ENCODE measurements at places on chromosomes 7 and 10.

DNA sequence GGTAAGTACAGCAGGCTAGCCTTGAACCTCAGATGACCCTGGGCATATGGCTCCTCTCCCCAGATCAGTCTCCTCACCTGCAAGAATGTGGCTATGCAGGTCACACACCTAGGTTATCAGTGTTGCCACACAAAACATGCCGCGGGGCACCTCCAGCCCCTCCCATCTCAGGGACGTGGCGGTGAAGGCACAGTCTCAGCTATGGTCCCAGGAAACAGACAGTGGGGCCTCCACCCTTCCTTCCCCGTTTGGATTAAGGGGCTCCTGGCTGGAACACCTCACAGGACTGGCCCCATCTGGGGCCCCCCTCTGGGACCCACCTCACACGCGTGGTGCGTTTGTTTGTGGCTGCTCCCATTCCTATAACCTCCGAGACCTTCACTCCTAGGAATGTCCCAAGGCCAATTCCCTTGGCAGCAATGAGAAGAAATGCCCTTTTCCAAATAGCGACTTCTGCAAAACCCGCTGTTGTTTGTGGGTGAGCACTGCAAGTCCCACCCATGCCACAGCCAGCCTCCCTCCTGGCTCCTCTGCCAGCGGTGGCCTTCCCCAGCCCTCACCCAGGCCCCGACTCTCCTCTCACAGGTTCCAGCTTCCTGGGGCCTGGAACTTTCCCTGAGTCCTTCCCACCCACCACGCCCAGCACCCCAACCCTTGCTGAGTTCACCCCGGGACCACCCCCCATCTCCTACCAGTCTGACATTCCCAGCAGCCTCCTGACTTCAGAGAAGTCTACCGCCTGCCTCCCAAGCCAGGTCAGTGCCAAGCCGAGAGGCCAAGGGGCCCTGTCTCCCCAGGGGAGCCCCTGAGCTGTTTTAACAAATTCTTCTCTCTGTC is 17.1 kb downstream of the ZMIZ2 start:
- DNase-seq = no peak

DNA sequence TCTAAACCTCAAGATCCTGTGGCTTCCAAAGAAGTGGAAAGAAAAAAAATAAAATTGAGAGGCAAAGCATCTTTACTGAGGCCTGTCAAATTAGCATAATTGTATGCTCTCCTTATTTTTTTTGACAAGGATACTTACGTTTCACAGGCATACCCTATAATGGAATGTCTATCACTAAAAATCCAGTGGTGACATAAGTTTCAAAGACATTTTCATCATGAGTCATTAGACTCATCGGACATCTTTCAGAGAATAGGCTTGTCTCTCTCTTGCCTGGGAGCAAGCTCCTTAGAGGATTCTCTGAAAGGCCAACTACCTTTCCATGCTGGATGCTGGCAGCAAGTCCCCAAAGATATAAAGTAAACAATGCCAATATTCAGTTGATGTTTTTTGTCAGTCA is 380.7 kb upstream of the STEAP1 start:
- DNase-seq = no peak

DNA sequence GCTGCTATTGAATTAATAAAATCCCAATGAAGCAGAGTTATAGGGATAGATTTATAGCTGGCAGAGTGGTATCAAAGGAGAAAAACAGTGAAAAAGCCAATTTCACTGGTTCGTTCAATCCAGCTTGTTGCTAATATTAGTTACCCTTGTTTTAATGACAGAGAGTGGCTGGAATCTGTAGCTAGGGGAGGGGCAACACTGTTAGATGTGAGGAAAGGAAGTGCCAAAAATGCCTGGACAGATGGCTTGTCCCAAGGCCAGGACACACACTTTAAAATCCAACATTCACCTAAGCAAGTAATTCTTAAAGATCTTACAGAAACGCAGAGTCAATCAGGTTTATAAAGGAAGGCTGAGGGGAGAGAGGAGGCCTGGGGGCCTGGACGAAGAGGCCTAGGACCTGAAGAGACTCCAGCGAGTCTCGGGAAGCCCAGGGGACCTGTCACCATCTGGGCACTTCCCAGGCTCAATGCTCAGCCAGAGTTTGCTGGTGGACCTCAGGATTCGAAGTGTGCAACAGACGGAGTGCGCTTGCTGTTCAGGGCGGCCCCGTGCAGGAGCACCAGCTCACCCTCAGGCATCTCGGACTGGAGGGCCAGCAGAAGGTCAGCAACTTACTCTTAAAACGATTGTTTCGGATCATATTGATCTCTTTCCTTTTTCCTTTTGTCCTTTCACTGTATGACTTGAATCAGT is 36.7 kb downstream of the TMEM248 start:
- DNase-seq = no peak

GRCh38 chr10:408236-408635 is 273.0 kb downstream of the ZMYND11 start:
- DNase-seq = no peak

DNA sequence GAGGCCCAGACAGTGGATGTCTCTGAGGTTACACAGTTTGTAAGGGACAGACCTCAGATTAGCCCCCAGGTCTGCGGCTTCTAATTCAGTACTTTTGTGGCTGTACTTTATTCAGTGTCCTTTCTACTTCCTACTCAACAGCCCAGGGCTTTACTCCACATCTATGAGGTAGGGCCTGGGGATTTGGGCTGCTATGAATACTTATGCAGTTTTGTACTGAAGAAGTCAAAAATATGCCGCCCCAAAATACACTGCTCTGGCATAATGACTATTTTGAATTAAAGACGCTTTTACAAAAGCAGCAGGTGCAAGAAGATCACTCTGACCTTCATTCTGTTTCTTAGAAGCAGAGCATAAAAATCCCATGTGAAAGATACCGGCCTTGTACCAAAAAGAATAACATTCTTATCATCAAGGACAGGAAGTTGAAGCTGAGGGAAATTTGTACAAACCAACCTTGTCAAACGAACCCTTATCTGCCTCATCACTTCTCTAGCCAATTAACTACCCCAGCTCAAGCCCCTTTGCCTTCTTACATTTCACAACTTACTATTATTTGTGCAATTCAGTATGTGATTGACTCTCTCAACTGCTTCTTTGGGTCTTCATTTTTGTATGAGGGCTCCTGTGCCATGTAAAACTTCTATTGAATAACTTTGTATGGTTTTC is 26.1 kb upstream of the TRUB1 start:
- no peak for DNase-seq

DNA sequence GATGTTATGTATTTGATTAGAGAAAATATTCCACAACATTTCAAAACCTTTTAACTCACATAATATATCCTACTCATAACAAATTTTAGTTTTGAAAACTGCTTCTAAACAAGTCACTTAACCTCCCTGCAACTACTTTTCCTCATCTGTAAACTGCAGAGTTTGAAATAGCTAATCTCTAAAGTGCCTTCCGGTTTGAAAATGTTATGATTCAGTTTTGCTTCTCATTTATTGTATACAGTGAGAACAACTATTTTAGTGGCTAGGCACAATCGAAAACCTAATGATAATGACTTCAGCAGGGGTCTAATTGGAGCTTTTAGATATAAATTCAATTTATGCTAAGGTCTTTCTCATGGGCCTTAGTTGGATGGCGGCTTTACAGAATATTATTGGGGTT is 30.7 kb upstream of the TEX47 start:
- DNase-seq = no peak

DNA sequence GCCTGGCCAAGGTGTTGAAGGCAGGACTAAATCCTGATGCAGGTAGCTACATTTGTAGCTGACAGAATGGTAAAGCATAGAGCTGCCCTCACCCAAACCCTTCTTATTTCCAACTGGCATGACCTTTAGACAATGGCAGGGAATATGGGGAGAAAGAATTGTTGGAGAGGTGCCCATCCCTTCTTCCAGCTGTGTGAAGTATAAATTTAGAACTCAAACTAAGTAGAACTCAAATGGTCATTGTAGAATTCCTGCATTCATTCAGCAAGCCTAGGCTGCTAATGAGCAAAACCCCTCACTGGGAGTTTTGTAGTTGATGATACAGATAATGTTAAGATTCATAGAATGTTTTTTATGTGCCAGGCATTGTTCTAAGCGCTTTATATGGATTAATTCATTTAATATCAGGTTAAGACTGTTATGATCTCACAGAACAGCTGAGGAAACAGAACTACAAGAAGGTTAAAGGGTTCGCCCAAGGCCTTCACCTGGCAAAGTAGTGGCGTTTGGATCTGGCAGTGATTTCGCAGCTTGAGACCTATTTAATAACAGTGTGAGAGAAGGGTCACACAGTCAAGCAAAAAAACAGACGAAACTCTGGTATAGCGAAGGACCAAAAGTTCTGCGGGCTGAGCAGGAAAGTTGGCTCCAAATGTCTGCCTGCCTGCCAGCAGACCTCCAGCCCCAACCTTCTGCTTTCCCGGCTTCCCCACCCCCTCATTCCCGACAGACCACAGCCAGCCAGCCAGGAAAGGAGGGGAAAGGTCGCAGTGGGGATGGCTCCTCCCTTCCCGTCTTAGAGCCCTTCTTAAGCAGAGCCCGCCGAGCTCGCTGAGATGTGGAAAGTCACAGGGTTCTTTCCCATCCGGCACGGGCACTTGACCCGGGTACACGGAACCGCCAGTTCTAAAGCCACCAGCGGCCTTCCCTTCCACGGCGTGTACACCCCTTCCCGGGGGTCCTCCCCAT is 1.6 kb upstream of the HILPDA start:
- no peak for DNase-seq

GRCh38 chr10:56880606-56881005 is 519.5 kb upstream of the ZWINT start:
- no peak for DNase-seq

- DNase-seq = no peak
These were observed 102.2 kb downstream of the RNF216 start for GRCh38 chr7:5679048-5679812.

DNA sequence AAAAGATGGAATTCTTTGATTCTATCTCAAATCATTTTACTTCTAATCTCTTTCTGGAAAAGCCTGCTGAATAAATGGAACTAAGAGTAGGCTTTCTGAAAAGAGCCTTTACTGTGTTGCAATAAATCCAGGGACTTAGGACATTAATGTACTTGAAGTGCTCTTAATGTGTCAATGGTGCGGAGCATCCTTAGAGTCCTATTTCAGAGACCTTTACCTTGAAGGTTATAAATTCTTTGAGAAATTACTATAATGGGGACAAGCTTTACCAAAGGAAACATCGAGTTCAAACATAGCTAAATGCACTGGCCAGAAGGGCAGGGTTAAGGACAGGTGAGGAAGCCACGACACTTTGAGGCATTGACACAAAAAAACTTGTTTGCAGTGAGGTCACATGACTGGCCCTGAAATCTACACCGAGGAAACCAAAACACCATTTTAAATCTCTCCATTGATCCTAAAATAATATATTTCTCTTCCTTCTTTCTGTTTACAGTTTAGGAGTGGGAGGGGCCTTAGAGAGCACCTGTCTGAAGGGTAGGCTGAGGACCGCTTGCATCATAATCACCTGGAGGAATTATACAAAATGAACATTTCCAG is 48.1 kb upstream of the EXOC6 start:
- no peak for DNase-seq

GRCh38 chr7:37354656-37355131 is 94.0 kb downstream of the ELMO1 start:
- DNase-seq = no peak

GRCh38 chr7:106062521-106062931 is 49.6 kb downstream of the SYPL1 start:
- DNase-seq = no peak

- DNase-seq = no peak
These were observed 95.9 kb downstream of the FANK1 start for GRCh38 chr10:125992254-125992653.

GRCh38 chr10:77123330-77123729 is 514.3 kb downstream of the KCNMA1 start:
- DNase-seq = no peak

DNA sequence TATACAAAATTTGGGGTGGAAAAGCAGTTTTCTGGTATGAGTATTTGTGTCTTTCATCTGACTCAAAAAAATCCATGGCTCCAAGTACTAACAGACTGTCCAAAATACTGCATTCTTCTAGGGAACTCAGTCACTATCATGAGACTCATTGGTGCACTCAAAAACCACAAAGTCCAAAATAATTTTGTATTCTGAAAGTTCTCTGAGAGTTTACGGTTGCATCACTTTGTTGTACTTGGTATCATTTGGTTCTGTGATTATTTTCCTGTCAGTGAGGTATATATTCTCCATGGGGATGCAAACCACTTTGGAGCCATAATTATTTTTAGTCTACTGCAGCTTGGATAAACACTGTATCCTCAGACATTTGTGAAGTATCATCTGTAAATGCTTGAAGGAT is 28.0 kb upstream of the CABCOCO1 start:
- no peak for DNase-seq

DNA sequence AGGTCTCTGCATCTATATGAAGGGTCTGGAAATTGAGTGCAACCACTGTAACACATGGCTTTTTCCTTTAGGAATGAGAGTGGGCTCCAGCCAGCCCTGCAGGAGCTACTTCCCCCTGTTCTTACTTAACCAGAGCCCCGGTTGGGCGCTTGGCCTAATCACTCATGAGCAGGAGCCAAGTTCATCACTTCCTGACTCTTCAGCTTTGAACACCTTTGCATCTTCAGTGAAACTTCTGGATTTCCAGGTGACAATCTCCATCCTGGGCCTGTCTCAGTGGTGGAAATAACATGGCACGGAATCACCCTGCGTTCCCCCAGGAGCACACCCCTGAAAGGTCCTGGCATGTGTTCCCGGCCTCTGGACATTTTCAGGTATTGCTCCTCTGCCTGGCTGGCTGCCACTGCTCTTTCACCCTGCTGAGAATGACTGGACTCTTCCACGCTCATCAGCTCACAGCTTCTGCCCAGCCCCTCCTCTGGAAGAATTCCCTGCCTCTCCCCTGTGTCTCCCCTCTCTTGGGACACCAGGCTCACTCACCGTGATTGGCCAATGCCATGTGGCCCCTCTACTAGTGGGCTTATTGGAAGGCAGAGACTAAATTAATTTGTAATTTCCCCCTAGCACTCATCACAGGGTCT is 229.1 kb upstream of the GRB10 start:
- DNase-seq = no peak

- DNase-seq = no peak
These were observed 55.1 kb downstream of the IFIT5 start for GRCh38 chr10:89469517-89469916.

DNA sequence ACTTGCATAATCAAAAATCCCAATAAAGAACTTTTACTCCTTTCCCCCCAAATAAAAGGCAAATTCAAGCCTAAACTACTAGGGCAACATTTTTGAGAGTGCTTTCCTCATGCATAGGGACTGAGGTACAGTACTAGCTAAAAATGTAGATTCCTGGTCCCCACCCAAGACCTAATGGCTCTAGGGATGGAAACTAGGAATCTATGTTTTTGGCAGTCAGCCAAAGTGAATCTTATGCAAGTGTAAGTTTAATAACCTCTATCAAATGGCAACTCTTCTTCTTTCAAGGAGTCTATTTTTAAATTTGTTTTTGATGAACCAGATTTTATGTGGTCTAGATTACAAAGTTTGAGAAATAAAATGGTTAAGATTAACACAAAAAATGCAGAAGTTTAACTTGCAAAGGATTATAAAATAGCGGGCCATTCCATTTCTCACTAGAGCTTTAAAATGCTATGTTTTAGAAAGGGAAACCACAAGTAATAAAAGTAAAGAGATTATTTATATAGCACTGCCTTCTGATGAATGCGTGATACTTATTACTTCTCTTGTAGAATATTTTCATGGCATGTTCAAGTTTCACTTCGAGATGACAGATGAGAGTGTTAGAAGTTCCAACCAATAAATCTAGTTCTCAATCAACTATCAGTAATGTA is 70.4 kb upstream of the MDFIC start:
- peak; percentile 96 for DNase-seq

GRCh38 chr10:54666192-54666591 is 134.8 kb downstream of the PCDH15 start:
- DNase-seq = no peak

- DNase-seq = no peak
These were observed 18.3 kb downstream of the SKIDA1 start for GRCh38 chr10:21507150-21507549.

GRCh38 chr10:5779730-5780129 is 33.5 kb downstream of the GDI2 start:
- DNase-seq = no peak
